ENCODE measurements at places on chromosomes 5 and 9.

DNA sequence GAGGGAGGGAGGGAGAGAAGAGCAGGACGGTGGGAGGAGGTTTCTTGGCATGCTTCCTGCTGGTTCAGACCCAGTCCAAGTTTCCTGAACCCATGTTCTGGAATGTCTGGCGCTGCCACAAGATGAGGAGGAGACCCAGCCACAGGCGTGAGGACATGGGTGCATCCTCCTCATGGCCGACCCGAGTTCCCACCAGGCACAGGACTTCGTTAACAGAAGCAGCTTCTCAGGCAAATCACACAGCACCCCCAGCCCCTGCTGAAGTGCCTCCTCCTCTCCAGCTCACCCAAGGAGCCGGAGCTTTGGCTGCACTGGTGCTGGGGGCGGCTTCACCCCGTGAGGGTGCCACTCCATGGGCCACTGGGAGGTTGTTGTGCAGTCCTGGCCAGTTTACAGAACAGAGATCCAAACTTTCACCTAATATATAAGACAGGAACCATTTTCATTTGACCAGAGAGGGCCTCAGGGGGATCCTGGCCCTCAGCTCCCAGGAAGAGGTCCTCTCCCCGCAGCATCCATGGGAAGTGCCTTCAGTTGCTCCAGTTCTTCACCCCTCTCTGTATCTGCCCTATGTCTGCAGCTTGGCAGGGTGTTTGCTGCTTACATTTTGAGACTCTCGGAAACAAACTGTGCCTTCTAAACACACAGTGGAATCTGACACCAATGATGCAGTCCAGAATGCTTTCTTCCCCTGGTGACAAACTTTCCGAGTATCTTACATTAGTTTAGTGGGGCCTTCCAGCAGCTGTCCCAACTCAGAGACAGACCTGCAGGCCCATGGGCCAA, 10.2 kb upstream of the NKD2 start:
- DNase-seq = no peak

DNA sequence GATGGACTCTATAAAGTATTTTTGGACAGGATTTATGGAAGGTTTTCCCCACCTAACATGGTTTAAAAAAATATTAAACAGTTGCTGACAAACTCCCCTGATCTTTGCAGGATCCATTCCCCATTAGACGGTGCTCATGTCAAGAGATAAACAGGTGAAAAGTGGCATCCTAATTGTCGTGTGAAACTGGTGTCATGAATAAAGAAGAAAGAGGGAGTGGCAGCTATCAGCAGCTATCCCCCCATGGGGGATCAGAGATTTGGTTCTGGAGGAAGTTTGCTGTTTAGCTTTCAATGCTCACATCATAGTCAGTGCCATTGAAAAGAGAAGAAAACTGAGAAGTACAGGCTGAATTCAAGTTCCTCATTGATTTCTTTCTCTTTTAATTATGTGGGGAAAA, 329.3 kb upstream of the BRINP1 start:
- DNase-seq = no peak

- no peak for DNase-seq
These were observed 693 bp upstream of the RGS3 start for GRCh38 chr9:113462781-113463286.

- no peak for DNase-seq
These were observed 9.6 kb downstream of the SEC61B start for GRCh38 chr9:99231711-99232110.

GRCh38 chr5:39106322-39106721, 32.1 kb upstream of the RICTOR start:
- no peak for DNase-seq

- DNase-seq = no peak
These were observed 54.3 kb downstream of the TENT4A start for GRCh38 chr5:6767481-6768063.

DNA sequence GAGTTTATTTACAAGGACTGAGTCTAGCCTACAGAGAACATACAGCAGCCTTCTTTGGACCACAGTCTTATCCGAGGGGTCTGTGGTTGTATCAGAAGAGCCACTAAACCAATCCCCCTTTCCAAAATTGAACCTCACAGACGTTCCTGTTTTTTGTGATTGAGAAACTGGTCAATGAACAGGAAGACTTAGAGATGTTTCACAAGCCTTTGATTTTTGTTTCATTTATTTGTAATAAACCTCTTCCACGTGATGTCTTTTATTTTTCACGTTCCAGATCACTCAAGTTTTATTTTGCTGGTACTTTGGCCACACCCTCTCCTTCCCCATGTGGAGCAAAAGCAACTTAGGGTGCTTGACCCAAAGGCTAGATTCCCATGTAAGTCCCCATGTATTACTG, 16.1 kb downstream of the CCT5 start:
- DNase-seq = no peak

DNA sequence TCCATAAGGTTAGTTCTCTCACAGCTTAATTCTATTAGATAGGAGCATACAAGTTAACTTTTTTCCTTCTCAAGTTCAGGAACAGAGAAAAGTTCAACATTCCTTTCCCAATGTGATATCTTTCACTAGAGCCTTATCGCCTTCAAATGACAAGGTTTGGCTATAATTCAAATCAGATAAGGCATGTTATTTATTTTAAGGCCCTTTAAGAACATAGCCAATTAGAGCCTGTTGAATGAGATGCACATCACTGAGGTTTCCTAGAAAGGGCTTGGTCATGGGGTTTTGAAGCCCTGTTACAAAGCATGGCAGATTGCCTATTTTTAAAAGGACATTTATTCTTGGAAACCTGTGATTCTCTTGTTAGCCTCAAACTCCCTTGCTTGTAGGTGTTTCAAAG, 123.4 kb downstream of the BASP1 start:
- DNase-seq = no peak

- no peak for DNase-seq
These were observed 85.2 kb downstream of the IRX1 start for GRCh38 chr5:3680821-3681220.

- no peak for DNase-seq
These were observed 360.1 kb downstream of the KDM4C start for GRCh38 chr9:7117676-7118561.

DNA sequence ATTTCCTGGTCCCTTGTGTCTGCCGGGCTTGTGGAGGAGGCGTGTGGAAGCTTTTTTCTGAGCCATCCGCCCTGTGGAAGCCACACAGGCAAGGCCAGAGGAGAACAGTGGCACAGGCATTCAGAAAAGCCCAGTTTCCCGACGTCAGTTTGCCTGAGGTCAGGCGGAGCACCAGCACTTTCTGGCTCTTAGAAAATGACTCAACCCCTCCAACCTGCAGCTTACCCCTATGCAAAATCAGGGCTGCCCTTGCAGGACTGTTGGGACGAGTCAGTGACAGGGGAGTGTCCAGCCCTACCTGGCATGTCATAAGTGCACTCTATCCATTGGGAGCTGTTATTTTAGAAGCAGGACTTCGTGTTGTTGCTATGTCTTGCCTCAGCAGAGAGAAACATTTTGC, 216.0 kb downstream of the NR3C1 start:
- no peak for DNase-seq

DNA sequence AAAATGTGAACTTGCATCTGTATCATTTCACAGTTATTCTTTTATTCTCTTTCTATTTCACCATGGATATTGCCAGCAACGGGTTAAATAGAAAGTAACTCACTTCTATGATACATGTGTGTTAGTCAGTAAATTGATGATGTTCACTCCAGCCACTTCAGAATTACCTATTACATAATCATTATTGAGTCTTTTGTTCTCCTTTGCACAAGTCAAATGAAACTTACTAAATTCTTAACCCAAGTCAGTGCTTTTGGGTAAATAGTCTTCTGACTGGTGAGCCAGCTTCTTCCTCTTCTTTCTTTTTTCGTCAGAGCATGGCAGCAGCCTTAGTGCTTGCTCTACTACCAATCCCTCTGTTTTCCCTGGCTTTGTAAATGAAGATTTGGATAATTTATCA, 344.3 kb downstream of the RAB3C start:
- DNase-seq = no peak

- no peak for DNase-seq
These were observed 19.9 kb downstream of the P4HA2 start for GRCh38 chr5:132207778-132208177.

DNA sequence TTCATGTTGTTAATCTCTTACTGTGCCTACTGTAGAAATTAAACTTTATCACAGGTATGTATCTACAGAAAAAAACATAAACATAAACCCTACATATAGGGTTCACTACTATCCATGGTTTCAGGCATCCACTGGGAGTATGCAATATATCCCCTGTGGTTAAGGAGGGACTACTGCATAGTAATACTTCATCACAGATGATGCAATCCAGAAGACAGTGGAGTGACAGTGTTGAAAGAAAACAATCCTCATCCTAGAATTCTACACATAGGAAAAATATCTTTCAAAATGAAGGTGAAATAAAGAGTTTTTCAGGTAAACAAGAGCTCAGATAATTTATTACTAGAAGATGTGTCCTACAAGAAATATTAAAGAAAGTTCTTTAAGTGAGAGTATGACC, 105.9 kb downstream of the HOMER1 start:
- DNase-seq = no peak

DNA sequence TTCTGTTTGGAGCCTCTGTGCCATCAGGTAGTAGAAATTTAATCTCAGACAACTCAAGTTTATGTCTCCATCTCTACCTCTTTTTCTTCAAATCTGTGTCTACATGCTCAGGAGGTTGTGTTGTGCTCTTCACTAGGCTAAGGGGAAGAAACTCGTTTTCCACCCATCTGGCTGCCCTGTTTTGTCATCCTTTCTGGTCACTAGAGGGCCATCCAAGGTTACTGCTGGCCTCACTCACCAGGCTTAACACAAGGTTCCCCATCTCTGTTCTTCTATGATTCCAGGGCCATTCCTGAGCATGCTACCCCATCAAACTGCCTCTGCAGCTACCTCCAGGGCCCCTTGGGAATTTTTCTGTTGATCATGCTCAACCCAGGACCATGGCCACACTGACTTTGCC, 213.3 kb upstream of the FBXL7 start:
- no peak for DNase-seq

DNA sequence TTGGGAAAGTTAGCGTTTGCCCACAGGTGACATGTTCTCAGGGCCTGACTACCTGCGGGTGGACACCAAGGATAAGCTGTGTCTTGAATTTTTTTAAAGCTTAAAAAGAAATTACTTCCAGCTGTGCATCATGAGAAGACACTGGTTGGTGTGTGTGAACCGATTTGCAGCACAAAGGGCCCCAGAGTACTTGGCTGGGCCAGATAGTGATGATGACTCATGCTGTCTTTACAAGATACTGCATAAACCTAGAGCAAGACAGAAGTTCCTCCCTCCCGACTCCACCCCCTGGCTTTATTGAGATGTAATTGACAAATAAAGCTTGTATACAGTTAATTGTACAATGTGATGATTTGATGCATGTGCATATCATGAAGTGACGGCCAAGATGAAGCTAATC, 212.8 kb downstream of the NXNL2 start:
- DNase-seq = no peak

GRCh38 chr9:136576269-136576626, 30.4 kb upstream of the NOTCH1 start:
- no peak for DNase-seq

- DNase-seq = no peak
These were observed 389.1 kb upstream of the WWC1 start for GRCh38 chr5:167902298-167902697.

- no peak for DNase-seq
These were observed 345.6 kb downstream of the PLK2 start for GRCh38 chr5:58114324-58114723.

DNA sequence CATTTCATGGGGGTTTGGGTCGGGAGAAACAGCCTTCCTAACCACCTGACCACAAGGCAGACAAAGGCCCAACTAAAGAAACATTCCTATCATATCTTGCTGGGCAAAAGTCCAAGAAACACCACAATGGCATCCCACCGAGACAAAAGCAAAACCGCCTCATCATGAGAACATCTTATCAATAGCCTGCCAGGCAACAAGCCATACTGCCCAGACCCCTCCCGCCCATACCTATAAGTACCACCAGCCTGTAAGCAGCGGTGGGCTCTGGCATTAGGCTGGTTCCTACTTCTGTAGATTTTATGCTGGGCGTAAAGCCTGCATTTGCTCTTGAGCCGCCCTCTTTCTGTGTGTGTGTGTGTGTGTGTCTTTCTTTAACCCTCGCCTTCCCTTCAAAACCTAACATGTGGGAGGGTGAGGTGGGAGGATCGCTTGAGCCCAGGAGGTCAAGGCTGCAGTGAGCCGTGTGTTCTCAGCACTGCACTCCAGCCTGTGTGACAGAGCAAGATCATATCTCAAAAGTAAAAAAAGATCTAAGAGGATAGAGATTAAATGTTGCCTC, 56.9 kb downstream of the PDE6A start:
- no peak for DNase-seq

DNA sequence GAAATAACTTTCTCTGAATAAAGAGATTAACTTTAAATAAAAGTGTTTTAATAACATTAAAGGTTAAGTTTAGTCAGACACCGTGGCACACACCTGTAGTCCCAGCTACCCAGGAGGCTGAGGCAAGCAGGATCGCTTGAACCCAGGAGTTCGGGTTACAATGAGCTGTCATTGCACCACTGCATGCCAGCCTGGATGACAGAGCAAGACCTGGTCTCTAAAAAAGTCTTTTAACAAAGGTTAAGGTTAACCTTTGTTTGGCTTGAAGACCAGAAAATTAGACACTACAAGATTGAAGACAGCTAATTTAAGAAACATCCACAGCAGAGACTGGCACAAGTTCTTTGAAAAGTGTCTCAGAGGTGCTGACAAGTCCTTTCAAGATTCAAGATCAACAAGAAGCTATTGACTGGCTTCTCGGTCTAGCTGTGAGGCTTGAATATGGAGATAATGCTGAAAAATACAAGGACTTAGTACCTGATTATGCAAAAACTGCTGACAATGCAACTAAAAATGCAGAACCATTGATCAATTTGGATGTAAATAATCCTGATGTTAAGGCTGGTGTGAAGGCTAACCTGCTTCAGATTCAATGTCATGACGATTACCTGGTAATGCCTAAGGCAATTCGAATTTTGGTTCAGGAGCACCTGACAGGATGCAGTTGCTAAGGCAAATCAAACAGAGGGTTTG, 48.8 kb downstream of the FAM81B start:
- DNase-seq = no peak

DNA sequence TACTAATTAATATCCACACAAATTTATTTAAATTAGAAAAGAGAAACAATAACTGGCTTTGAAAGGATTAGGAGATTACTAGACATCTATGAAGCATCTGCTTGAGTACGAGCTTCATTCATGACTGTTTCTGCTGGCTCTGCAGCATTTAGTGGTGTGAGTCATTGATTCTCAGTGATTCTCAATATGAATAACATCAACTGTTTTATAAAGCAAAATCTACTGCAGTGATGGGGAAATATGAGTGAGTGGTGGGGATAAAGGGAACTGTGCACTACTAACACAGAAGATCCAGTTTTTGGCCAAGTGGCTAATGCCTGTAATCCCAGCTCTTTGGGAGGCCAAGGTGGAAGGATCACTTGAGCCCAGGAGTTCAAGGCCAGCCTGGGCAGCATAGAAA, 8.4 kb downstream of the FNBP1 start:
- DNase-seq = no peak

GRCh38 chr5:39905356-39905755, 480.6 kb upstream of the DAB2 start:
- DNase-seq = no peak
